ENCODE measurements at places on chromosomes 12 and 14.

- no peak for DNase-seq
These were observed 863.3 kb downstream of the BCL11B start for GRCh38 chr14:98408713-98409112.

GRCh38 chr14:48384821-48385220 is 709.4 kb upstream of the MDGA2 start:
- DNase-seq: no peak

GRCh38 chr14:68624541-68625220 is 168.2 kb downstream of the ZFP36L1 start:
- no peak for DNase-seq

DNA sequence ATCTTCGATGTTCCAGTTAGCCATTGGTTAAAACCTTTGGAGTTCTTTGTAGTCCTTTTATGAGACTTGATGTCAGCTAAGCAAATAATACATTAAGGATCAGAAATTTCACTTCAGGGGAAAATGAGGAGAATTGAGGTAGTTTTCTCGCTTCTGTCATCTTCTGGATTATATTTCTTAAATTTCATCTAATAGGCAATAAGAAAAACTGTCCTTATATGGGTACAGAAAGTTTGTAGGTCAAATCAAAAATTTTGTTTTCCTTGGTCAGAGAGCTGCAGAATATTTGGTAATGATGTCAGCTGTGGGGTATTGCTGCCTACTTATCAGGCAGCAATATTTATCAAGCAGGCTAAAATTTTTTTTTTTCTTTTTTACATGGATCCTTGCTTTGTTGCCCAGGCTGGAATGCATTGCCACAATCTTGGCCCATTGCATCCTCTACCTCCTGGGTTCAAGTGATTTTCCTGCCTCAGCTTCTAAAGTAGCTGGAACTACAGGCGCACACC is 37.1 kb downstream of the RIMKLB start:
- no peak for DNase-seq

GRCh38 chr14:91509878-91510170 is 286 bp downstream of the PPP4R3A start:
- no peak for DNase-seq

- no peak for DNase-seq
These were observed 5.6 kb downstream of the RIC8B start for GRCh38 chr12:106780010-106780631.

DNA sequence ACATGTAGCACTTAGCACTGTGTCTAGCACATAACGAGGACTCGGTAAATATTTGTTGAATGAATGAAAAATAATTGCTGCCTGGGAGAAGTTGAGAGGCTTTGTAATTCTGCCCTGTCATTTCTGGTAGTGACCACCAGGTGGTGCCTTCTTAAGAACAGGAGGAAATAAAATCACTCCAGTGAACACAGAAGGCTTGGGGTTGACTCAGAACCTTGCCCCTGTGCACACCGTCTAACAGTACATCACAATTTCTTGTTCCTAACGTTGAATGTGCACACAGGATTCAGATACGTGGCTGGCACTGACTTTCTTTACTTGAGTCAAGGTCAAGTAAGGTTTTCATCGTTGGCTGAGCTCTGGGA is 91.8 kb downstream of the RGS6 start:
- DNase-seq: peak; percentile 15

GRCh38 chr12:47274760-47275159 is 195.0 kb upstream of the AMIGO2 start:
- no peak for DNase-seq

- DNase-seq: no peak
These were observed 161.8 kb downstream of the EFCAB11 start for GRCh38 chr14:89792489-89793366.

GRCh38 chr14:106395456-106396050 is 869.2 kb downstream of the TMEM121 start:
- no peak for DNase-seq

- no peak for DNase-seq
These were observed 6.5 kb downstream of the KRT85 start for GRCh38 chr12:52360663-52361271.

DNA sequence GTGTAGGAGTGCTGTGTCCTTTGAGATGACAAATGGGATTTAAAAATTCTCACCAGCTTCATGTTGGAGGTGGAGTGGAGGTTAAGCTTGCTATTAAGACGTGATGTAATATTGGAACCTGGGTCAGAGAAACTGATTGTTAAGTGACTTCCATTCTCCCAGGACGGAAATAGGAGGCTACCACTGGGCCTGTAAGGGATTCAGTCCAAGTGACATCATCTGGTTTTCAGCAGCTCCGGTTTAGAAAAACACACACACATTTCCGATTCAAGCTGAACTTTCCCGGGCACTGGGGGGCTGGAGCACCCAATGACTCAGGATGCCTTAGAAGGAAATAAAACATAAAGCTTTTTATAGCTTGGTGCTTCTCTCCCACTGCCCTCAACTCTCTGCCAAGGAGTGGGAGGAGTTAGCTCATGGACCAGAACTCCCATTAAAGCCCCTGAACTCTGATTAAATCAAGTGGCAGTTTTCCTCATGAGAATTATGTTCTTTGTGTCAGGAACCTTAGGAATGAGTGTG is 12.4 kb downstream of the CALM1 start:
- peak; percentile 43 for DNase-seq

GRCh38 chr12:108120863-108121165 is 8.3 kb upstream of the WSCD2 start:
- DNase-seq: no peak

- no peak for DNase-seq
These were observed 60.2 kb downstream of the MDM2 start for GRCh38 chr12:68868043-68868790.

DNA sequence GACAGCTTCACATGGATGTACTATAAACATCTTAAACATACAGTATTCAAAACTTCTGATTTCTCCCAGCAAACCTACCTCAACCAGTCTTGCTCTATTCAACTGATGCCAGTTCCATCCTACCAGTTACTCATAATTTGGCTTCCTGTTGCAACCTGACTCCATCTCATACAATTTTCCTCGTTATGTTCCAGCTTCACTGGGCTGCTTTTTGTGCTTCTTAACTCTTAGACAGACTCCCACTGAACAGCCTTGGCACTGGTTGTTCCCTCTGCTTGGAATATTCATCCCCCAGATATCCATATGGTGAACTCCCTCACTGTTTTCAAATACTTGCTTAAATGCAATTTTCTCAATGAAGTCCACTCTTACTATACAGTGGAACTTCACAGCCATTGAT is 249.2 kb downstream of the AEBP2 start:
- no peak for DNase-seq

- no peak for DNase-seq
These were observed 503.0 kb upstream of the LMO3 start for GRCh38 chr12:17108877-17109541.

DNA sequence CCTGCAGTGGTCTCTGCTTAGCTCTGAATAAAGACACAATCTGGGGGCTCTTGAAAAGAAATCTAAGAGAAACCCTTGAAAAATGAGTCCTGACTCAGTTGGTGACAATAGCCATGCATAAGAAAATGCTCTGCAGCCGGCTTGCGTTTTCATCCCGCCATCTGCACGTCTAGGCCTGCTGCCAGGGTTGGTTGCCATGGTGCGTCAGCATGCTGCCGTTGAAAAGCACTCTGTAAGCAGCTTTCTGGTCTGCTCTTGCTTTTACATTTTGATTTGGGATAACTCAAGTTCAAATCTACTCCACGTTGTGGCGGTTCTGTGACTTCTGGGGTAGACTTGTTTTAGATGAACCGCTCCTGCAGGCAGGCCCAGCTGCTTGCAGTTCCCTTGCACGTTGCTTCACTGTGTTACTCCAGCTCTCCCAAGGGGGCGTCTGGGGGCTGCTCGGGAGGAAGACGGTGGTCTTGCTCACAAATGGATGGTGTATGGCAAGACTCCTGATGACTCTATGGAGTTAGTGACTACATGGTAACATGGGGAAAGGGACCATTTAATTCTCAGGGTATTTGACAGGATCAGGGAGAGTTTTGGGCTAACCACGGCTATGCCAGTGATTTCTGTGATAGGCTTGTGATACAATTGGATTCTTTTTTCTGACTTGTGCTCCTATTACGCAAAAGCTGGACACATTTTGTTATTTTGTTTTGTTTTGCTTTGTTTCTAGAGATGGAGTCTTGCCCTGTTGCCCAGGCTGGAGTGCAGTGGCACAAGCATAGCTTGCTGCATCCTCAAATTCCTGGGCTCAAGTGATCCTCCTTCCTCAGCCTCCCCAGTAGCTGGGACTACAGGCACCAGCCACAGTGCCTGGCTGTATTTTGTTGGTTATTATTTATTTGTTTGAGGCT is 15.8 kb downstream of the WNT5B start:
- DNase-seq: no peak

GRCh38 chr14:29569194-29569593 is 358.5 kb downstream of the PRKD1 start:
- DNase-seq: no peak

DNA sequence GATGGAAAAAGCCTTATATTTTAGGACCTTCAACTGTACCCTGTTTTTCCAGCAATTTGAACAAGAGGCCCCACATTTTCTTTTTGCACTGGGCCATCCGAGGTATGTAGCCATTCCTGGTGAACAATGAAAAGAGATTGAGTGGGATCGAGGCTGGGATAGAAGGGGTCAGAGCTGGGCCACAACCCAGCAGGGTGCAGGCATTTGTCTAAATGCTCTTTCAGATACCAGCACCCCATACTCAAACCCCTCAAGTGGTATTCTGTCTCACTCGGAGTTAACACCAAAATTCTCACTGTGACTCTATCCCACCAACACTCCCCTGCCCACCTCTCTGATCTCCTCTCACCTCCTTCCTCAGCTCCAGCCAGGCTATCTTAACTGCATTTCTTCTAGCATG is 26.8 kb downstream of the DUSP6 start:
- DNase-seq: no peak

- no peak for DNase-seq
These were observed 62.8 kb downstream of the HRK start for GRCh38 chr12:116818341-116818856.

Data from NCI-H460 (cell line).